ENCODE measurements at places on chromosomes 16 and 17.

DNA sequence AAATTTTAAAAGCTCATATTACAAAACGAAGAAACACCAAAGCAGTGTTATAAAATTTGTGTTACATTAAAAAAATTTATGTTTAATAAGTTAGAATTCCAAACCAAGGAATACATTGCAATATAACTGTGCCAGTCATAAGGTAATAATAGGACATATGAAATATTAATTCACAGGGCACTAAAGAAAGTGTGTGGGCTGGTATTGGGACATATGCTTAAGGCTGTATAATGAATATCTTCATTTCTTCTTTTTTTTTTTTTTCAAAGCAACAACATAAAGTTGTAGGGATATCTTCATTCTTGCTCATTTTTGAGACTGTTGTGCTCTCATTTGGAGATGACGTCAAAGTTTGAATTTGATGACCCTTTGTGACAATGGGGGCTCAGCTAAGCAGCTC is 17.5 kb upstream of the FBXO47 start:
- DNase-seq, result no peak

GRCh38 chr16:56625140-56625942 is at the start of gene MT1E:
Gene MT1E (plus strand): TSS chr16:56625781. CDS start chr16:56625852, 71 bp downstream.
- DNase-seq, result peak; percentile 74

DNA sequence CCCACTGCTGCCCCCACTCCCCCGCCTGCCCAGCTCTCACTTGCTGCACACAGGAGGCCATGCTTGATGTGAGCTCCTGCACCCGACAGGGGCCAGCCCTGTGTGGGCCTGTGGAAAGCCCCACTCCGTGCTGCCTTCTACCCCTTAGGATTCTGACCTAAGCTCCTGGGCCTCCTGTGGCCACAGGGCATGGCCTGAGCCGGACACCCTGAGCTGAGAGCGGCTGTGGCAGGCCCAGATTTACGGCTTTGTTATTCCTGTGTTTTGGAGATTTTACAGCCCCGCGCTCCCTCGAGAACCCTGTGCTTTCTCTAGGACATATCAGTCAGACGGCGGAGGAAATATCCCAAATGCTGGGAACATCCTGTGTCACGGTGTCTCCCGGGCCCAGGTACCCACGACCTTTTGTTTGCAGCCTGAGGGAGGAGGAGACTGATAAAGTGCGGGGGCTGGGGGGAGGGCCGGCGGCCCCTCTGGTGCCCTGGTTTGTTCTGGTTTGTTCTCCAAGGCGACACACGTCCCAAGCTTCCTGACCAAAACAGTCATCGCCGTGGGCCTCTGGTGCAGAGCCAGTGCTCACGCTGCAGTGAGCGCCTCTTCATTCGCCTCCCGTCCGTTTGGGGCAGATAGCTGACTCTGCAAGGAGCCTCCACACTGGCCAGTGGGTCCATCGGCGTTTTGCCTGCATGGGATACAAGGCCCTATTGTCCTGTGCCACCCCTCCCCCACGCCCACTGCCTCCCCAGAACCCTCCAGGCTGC is 363.4 kb downstream of the C16orf95 start:
- no peak for DNase-seq

DNA sequence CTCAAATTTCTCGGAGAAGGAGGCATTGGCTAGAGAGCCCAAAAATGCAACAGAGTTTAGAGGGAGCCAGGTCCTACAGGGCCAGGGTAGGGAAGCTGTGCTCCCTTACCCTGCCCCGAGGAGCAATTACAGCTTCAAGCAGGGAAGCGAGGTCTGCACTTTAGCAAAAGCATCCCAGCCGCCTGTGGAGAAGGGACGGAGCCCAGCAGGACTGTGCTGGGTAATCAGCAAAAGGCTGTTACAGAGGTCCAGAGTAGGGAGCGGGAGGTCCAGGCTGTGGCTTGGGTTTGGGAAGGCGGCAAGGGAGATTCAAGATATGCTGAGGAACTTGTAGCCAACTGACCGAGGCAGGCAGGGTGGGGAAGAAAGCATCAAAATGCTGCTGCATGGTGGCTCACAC is 162.6 kb downstream of the TMEM132E start:
- DNase-seq, result no peak

GRCh38 chr17:56009795-56010651 is 143.3 kb upstream of the ANKFN1 start:
- no peak for DNase-seq

DNA sequence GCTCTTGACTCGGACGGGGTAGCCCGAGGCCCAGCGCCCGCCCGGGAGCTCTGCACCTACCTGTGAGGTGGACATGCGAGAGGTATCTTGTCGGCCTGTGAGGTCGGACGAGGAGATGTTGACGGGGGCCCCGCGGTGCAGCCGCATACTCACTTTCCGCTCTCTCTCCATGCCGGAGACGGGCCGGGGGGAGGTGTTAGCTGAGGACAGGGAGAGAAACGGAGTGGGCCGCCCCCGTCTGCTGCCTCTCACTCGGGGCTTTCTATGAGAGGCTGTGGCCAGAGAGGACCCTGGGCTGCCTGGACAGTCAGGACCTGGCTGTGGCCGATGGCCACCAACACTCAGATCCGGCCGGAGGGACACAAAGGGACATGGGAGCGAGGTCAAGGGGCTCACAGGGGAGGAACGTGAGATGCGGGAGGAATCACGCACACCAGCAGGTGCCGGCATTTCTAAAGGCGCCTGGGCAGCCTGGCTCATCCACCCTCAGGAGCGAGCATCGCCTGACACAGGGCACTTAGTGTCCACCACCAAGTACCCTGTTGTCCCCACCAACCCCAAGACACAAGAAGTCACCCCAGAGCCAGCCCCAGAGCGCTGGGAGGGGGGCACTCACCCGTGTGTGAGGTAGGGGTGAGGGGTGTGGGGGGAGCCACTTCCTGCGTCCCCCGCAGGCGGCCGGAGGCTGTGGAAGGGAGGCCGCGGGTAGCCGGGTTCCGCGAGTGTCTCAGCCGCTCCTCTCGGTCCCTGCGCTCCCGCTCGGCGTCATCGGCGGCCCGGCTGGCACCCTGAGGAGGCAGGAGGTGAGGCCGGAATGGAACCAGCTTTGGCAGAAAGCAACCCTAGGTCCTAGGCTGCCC is 20.2 kb downstream of the SLC16A3 start:
- DNase-seq, result no peak

DNA sequence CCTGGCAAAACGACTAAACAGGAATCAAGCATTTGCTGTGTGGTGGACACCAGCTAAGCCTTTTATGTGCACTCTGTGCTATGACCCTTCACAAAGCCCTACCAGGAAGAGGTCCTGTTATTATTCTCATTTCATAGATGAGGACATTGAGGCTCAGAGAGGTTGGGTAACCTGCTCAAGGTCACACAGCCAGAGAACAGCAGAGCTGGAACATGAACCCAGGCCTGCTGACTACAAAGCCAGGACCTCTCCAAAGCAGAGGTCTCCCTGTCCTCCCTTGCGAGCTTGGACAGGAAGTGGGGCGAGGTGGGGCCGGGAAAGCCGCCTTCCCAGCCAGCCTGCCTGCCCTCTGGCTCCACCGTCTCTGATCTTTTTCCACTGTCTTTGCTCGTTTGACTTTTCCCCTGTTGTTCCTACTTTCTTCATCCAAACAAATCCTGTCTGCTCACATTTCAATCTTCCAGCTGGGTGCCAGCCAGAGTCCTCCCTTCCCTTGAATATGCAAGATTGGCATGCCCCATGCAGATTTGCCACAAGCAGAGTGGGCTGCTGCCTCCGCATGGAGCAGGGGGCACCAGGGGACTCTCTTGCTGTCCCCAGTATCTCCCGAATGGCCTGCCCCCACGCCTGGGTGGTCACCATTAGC is 23.7 kb upstream of the RPTOR start:
- DNase-seq, result no peak

- DNase-seq, result no peak
These were observed 72.8 kb upstream of the ATF7IP2 start for GRCh38 chr16:10312784-10313724.

DNA sequence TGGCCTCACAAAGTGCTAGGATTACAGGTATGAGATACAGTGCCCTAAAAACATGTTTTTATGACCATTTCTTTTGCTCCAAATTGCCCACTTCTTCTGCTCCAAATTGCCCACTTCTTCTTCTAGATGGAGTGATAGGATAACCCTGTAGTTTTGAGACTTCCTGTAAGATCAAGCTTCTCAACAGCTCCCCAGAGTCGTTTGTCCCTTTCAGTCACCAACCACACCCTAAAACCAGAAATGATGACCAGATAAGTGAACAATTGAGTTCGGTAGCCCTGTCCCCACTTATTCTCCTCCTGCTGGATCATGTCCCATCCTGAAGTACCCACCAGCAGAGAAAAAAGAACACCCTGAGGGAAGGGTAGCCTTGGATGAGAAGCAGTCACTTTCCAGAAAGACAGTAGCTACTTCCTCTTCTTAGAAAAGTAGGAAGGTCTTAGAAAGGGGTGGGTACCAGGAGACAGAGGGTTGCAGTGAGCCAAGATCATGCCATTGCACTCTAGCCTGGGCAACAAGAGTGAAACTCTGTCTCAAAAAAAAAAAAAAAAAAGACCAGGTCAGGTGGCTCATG is 2.5 kb downstream of the ODAD4 start:
- no peak for DNase-seq

All from activated T-cell treated with anti-CD3 and anti-CD28 coated beads for 48 hours (primary cell).